Activated effector memory CD4-positive, alpha-beta T cell treated with Interleukin-2 at 50 U/mL for 16 hours (primary cell): ENCODE measurements at places on chromosomes 4 and X.

DNA sequence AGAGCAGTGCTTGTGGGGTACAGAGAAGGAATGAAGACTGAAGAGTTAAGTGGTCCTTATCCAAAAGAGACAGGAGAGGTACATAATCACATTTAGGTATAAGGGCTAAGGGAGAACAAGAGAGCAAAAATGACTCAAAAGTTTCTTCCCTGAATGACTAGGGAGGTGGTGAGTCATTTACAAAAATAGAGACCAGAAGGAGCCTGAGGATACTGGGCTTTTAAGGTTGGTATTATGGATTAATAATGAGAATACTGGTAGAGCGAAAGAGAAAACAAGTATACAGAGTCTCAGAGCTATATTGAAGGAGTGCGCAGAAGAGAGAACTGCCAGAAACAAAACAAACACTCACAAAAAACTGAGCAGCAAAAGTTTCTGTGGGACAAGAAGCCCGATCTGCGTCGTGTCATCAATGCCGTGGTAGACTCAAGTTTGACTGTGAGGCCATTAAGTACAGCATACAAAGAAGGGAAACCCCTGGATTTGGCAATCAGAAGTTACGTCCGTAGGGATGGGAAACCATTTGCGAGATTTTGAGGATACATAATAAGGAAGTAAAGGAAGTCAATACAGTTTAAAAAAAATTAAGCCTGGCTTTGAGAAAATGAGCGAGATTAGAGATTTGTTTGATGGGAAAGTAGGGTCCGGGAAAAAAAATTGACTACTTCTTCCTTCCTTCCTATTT is 129.1 kb upstream of the STIM2 start:
- DNase-seq, result no peak

DNA sequence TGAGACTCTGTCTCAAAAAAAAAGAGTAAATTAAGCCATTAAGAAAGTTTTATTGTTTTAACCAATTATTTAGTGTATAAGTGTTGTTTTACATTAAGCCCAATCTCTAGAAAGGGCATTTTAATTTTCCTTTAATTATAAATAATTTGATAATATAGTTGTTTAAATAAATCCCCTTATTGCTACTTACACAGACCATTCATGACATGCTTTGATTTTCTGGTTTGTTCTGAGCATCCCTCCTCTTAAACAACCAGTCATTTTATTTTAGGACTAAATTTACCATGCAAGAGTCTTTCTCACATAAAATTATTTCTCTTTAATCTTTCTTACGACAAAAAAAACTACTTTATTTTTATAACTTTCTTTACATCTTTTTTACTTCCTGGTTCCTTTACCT is 23.5 kb upstream of the PAGE5 start:
- no peak for DNase-seq

DNA sequence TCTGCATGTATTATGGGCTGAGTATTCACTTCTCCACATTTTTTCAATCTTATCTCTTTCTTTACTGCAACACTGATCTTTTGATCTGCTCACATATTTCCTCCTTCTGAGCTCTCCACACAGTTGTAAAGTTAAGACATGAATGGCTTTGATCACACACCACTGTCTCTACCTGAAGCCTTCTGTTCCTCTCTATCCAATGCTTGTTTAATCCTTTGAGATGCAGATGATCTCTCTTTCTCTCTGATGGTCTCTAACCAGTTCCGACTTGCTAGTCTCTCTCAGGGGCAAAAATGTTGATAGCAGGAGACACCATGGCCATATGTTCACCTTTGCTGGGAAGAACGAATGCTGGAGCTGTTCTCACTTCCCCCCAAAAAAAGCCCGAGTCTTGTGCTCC is 162.4 kb downstream of the UNC5C start:
- DNase-seq, result no peak

GRCh38 chr4:17094159-17094875 is 195.9 kb upstream of the LDB2 start:
- DNase-seq, result no peak

GRCh38 chr4:10020871-10021652 is at the start of gene SLC2A9:
Gene SLC2A9 (minus strand): TSS chr4:10021497. CDS start chr4:10021429, 68 bp downstream.
- DNase-seq, result no peak
